ENCODE measurements at places on chromosomes 2 and 18. TPM values are rescaled to one million over a fixed set of nuclear protein-coding genes. Genes with fewer than 3 reads are reported as not detected.

DNA sequence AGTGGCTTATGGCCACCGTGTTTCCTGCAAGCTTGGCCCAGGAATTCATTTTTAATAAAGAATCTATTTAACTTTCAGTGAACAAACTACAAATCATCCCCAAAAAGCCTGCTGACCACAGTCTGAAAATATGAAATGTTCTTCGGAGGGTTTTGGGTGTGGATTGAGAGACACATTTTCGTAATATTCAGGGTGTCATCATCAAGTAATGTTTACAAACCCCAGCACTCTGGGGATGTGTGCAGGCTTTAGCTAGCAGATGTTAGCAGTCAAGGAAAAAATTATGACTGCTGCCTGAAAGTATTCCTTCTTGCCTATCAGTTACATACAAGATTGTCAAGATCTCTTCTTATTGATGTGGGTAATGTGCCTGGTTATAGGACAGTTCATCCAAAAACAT is 143.9 kb upstream of the FN1 start:
- DNase-seq: no peak

DNA sequence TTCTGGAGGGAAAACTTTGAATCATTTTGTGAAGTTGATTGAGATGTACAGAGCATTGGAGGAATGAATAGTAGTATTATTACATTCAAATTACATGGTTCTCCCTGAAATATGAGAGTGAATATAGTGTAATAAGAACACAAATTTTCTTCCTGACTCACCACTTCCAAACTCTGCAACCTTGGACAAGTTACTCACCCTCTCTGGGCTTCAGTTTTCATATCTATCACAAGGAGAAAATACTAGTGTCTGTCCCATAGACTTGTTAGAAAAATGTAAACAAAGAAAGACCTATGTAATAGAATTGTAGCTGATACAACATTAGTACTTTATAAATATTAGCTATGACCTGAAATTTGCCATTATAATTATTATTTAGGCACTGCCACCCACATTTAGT is 150.8 kb downstream of the LRRTM1 start:
- DNase-seq: no peak

- DNase-seq: no peak
These were observed 200.0 kb downstream of the GBX2 start for GRCh38 chr2:235968155-235968554.

- DNase-seq: no peak
These were observed 1215.2 kb upstream of the TMEFF2 start for GRCh38 chr2:193409951-193410350.

DNA sequence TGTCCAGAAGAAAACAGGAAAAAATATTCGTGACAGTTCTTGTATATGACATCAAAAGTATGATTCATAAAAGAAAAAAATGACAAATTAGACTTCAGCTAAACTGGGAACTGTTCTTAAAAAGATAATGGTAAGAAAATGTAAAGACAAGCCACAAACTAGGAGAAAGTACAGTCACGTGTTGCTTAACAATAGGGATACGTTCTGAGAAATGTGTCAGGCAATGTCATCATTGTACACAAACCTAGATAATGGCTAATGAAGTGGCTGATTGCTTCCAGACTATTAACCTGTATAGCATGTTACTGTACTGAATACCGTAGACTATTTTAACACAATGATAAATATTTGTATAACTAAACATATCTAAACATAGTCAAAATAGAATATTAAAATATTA is 35.9 kb upstream of the CTIF start:
- no peak for DNase-seq

DNA sequence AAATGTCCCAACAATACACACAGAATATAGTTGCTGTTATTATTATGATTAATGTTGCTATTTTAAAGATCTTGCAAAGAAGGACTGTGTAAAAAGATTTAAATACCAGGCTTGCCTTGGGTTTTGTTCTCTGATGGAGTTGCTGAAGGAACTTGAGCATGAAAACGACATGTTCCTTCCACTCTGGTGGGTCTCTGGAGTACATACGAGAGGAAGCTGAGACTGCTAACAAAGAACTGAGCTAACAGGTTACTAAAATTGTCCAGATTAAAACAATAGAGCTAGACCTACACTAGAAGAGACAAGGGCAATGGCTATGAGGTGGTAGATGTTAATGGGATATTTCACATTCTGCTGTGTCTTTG is 612.2 kb downstream of the TSN start:
- no peak for DNase-seq

DNA sequence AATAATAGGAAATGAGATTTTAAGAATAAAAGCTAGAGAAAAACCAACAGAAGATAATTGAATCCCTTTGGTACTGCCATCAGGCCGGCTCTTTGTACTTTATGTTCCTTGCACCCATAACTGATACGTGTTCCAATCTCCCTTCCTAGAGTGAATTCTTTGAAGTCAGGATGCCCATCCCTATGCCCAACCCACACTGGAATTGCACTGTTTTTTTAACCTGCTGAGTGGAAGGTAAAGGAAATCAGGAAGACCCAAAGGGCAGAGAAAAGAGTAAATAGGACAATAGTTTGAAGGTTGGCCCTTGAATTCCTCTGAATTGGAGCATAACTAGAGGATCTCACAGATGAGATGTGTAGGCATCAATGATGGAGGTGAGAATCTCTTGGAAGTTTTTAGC is 4.4 kb upstream of the ATG16L1 start:
- DNase-seq: no peak

GRCh38 chr2:169009865-169010579 is 21.1 kb downstream of the ABCB11 start:
- DNase-seq: no peak

DNA sequence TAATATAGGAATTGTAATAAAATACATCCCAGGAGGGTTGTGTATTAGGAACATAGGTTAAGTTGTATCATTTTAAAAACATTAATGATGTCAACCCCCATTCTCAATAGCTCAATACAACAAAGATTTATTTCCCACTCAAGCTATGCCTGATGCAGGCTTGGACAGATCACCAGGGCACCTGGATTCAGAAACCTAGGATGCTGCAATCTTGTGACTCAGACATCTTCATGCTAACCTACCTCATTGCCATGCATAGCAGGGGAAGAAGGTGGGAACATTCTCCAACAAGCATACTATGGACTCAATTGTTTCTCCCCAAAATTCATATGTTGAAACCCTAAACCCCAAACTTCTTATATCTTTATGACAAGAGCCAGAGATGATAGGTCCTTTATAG is 244.2 kb downstream of the CD226 start:
- DNase-seq: no peak

GRCh38 chr2:229445501-229446211 is 174.6 kb upstream of the PID1 start:
- no peak for DNase-seq

IL1RN gene
- 3.0 TPM for total RNA-seq

DTNA gene
- not detected for total RNA-seq

TMEFF2 gene
- total RNA-seq: not detected

SERPINB13 gene
- not detected for total RNA-seq

All from activated CD4-positive, alpha-beta T cell treated with anti-CD3 and anti-CD28 coated beads, Interleukin-2, amount 10 ng/mL, durations not matched to agents 24 days and 14 days (primary cell).